Daoy (cell line): ENCODE measurements at places on chromosomes 16 and 17. TPM values are rescaled to one million over a fixed set of nuclear protein-coding genes. Genes with fewer than 3 reads are reported as not detected.

USH1G gene
- total RNA-seq: not detected in 2 replicates

DNA sequence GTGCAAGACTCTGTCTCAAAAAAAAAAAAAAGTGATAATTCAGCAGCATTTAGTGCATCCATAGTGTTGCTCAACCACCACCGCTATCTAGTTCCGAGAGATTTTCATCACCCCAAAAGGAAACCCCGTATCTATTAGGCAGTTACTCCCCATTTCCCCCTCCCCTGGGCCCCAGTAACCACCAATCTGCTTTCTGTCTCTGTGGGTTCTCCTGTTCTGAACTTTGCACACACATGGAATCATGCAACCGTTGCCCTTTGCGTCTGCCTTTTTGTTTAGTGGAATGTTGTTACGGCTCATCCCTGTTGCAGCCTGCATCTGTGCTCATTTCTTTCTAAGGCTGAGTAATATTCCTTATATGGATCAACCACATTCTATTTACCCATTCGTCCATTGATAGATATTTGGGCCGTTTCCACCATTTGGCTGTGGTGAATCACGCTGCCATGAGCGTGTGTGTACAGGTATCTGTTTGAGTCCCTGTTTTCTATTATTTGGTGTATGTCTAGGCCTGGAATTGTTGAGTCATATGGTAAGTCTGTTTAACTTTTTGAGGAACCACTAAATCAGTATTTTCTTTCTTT lies 8.7 kb upstream of the SYNGR2 start:
- no peak for DNase-seq

CLEC18A gene
- 1.2 TPM in 1 of 2 replicates, not detected in the other for total RNA-seq

DNA sequence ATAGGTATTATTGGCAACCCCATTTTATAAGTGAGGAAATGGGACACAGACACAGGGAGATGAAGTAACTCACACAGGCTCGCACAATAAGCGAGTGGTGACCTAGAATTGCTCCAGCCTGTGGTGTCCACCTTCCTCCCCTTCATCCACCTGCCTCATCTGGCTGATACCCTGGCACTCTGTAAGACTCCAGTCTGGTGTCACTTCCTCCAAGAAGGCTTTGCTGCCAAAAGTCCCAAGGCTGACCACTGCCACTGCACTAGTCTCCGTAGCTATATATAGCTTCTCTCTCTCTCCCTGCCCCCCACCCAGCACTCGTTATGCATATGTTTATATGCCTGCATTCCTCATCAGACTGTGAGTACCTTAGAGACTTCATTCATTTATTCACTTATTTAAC lies 66.1 kb upstream of the SREBF1 start:
- no peak for DNase-seq

TTLL6 gene
- not detected in 2 replicates for total RNA-seq

FOXN1 gene
- not detected in 2 replicates for total RNA-seq

DNA sequence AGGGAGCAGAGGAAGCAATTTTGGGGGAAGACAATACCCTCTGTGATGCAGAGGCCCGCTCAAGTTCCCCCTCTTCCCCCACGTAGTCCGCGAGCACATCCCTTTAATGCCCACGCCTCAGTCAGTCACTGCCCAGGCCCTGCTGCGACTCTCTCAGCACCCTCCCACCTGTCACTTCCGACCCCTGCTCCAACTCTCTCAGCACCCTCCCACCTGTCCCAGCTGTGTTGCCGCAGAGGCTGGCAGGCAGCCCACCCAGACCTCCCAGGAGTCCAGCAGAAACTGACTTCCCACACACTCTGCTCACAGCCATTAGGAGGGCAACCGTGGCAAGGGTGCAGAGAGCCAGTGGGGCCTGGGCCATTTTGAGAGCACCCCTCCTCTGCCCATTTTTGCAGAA lies 92.7 kb downstream of the WSCD1 start:
- DNase-seq: peak; percentile 30

DNA sequence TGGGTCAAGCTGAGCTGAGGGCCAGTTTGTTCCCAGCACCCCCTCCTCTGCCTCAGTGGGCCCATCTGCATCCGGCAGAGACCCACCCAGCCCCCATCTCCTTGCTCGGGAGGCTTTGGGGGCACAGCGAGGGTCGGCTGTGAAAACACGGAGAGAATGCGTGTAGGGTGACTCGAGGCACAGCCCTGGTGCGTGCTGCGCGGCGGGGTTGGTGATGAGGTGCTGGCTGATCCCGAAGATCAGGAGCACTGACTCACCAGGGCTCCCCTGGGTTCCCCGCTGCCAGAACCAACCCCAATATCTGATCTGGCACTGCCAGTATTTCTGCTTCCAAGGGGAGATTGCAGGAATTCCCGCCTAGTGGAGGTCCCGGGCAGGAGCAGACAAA lies 7.5 kb upstream of the KRT17 start:
- DNase-seq: no peak

MFAP4 gene
- 0.24 and 0.69 TPM in 2 replicates for total RNA-seq

GRCh38 chr16:14194721-14195120 lies 123.6 kb downstream of the MRTFB start:
- no peak for DNase-seq

DNA sequence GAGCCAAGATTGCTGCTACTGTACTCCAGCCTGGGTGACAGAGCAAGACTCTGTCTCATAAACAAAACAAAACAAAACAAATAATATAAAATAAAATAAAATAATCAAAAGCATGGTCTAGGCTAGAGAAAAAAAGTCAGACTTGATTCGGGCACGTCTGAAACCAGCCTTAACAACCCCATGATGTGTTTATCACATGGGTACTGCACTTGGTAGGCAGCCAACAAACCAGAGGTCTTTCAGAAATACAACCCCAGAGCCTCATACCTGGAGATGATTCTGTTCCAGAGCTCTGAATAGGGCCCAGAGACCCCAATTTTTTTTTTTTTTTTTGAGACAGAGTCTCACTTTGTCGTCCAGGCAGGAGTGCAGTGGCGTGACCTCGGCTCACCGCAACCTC lies 9.6 kb upstream of the HAPSTR1 start:
- DNase-seq: no peak
